Psoas muscle (tissue), 8 donors: ENCODE measurements at places on chromosomes 1 and 21. TPM values are rescaled to one million over a fixed set of nuclear protein-coding genes. Genes with fewer than 3 reads are reported as not detected.

POU3F1 gene
- 0.04 TPM for polyA plus RNA-seq

SLAMF1 gene
- polyA plus RNA-seq: 0.03 TPM

SGIP1 gene
- 1.0 TPM for polyA plus RNA-seq

BATF3 gene
- polyA plus RNA-seq: 0.53 TPM
